ENCODE measurements at places on chromosomes 11 and 22.
A peak's percentile ranks its signal among the peaks of the same experiment; 100 is the strongest.

- peaks cover 27% of the 10 kb centered on the region for H3K27me3 ChIP-seq
- H3K27ac ChIP-seq, result no peak overlapping the region
- peaks cover 76% of the 10 kb centered on the region for H3K4me1 ChIP-seq
- no peak for DNase-seq
Measured at GRCh38 chr11:34260072-34260575, 97.7 kb downstream of the ABTB2 start.

GRCh38 chr11:73171436-73172161, 29.5 kb upstream of the FCHSD2 start:
- H3K4me3 ChIP-seq, result no peak overlapping the region
- DNase-seq, result no peak
- peaks cover 13% of the 10 kb centered on the region for H3K27me3 ChIP-seq
- H3K36me3 ChIP-seq, result no peaks in the 10 kb centered on the region

DNA sequence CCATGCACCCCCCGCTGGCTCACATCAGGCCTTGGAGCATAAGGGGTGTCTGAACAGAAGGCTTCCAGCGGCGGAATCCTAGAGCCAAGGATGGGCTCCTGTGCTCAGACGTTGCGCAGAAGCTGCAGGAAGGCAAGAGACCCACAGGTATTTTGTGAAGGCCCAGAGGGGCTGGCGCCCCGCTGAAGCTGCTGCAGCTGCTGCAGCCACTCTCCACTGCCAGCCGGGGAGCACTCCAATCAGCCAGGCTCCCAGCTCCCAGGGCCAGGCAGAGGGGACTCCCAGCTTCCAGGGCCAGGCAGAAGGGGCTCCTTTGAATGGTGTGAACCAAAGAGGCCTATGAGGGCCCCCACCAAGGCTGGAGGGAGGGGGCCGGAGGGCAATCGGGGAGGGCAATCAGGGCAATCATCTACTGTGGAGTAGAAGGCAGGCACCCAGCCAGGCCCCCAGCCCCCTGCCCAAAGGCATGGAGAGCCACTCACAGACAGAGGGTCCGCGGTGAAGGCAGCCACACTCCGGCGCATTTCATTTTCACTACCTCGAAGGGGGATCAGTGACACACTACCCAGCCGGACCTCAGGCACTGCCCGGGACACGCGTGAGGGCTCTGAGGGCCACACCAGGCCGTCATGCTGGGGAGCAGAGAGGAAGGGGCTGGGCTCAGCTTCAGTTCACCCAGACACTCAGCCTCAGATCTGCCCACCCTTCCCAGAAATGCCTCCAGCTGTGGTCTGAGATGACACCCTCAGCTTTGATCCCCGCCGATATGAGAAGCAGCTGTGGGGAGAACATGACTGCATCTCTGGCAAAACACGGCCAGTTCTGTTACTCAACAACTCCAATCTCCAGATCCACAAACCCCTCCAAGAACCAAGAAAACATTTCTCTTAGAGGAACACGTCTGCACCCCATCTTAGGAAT, 11.6 kb upstream of the PDE2A start:
- no peaks in the 10 kb centered on the region for H3K27me3 ChIP-seq
- H3K4me1 ChIP-seq, result peaks cover 20% of the 10 kb centered on the region
- H3K4me3 ChIP-seq, result no peak overlapping the region
- H3K36me3 ChIP-seq, result peaks cover 8% of the 10 kb centered on the region

DNA sequence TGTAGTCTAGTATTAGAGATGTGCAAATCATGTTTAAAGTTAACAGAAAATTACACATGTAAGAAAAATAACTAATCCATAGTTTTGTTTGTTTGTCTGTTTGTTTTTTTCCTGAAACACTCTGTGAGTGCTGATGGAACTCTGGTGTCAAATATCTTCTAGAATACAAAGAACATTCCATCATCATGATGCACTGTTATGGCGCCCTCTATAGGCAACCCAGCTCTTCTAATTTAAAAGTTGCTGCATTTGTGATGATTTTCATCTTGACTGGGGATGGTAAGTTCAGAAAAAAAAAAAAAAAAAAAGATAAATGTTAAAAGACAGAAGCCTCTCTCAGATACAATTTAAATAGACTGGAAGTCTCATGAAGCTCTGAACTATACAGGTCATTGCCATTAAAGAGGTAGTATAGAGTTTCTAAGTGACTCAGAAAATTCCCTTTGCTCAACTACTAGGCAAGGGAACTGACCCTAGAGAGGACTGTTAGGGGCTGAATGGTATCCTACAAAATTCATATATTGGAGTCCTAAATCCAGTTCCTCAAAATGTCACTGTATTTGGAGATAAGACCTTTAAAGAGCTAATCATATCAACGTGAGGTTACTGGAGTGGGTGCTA, 597.2 kb upstream of the ANO3 start:
- peak; percentile 8 for DNase-seq
- H3K36me3 ChIP-seq, result no peaks in the 10 kb centered on the region
- no peak overlapping the region for H3K4me3 ChIP-seq
- H3K4me1 ChIP-seq, result no peaks in the 10 kb centered on the region
- H3K27me3 ChIP-seq, result no peaks in the 10 kb centered on the region

- peaks cover 32% of the 10 kb centered on the region for H3K4me1 ChIP-seq
- DNase-seq, result peak; percentile 8
- H3K36me3 ChIP-seq, result peaks cover 27% of the 10 kb centered on the region
- H3K4me3 ChIP-seq, result peak overlapping the region; percentile 94
- no peaks in the 10 kb centered on the region for H3K27me3 ChIP-seq
Measured at GRCh38 chr22:31400023-31400397, 606 bp downstream of the DRG1 start.

- H3K36me3 ChIP-seq, result no peaks in the 10 kb centered on the region
- no peak overlapping the region for H3K27ac ChIP-seq
- H3K4me1 ChIP-seq, result no peaks in the 10 kb centered on the region
- no peaks in the 10 kb centered on the region for H3K27me3 ChIP-seq
- H3K4me3 ChIP-seq, result no peak overlapping the region
- no peak for DNase-seq
Measured at GRCh38 chr11:104061853-104062521, 25.5 kb downstream of the DDI1 start.

DNA sequence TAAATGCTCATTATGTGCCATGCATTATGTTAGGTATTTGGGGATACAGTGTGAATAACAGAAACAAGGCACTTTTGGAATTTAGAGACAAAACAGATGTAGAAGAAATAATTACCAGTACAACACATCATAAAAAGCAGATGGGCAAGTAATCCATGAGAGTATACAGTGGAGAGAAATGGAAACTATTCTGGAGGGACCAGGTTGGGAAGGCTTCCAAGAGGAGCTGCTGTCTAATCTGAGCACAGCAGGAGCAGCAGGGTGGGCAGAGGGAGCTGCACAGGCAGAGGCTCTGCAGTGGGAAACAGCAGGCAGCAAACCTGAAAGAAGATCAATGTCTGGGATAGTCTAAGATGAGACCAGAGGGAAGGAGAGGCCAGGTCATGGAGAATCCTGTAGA, 268.7 kb upstream of the CCDC90B start:
- DNase-seq, result no peak
- H3K4me1 ChIP-seq, result peaks cover 7% of the 10 kb centered on the region
- H3K27ac ChIP-seq, result no peak overlapping the region
- H3K27me3 ChIP-seq, result no peaks in the 10 kb centered on the region

DNA sequence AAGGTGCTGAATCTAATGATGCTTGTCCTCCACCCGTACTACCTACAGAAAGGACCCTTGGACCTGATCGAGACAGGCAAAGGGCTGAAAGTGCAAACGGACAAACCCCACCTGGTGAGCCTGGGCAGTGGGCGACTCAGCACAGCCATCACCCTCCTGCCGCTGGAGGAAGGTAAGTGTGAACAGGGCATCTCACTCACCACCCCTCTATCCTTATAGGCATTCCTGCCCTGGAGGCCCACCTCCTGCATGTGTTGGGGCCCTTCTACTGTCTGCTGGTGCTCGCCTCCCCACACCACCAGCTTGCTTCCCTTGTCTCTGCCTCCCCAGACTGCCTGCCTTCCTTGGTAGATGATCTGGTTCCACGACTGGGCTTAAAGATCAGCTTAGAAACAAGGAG, 7.1 kb downstream of the PHLDB1 start:
- H3K4me3 ChIP-seq, result no peak overlapping the region
- DNase-seq, result no peak
- peak overlapping the region; percentile 29 for H3K27ac ChIP-seq

DNA sequence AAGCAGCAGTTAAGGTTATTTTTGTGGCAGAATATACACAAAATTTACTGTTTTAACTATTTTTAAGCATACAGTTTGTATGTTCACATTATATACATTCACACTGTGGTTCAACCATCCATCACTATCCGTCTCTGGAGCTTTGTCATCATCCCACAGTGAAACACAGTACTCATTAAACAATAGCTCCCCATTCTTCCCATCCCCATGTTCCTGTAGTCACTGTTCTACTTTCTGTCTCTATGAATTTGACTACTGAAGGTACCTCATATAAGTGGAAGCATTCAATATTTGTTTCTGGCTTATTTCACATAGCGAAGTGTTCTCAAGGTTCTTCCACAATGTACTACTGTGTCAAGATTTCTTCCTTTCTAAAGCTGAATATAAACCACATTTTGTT, 32.6 kb downstream of the ZBTB44 start:
- no peaks in the 10 kb centered on the region for H3K4me1 ChIP-seq
- no peak overlapping the region for H3K4me3 ChIP-seq
- no peak overlapping the region for H3K27ac ChIP-seq
- H3K27me3 ChIP-seq, result no peaks in the 10 kb centered on the region
- peaks cover 70% of the 10 kb centered on the region for H3K36me3 ChIP-seq

- H3K4me1 ChIP-seq, result no peaks in the 10 kb centered on the region
- H3K27ac ChIP-seq, result no peak overlapping the region
- no peak for DNase-seq
- no peak overlapping the region for H3K4me3 ChIP-seq
- peaks cover 6% of the 10 kb centered on the region for H3K36me3 ChIP-seq
- peaks cover 2% of the 10 kb centered on the region for H3K27me3 ChIP-seq
Measured at GRCh38 chr11:39683951-39684554, 1775.4 kb downstream of the LRRC4C start.

GRCh38 chr11:68212421-68213134, 518 bp downstream of the KMT5B start:
- H3K36me3 ChIP-seq, result peaks cover 4% of the 10 kb centered on the region
- H3K27ac ChIP-seq, result peak overlapping the region; percentile 98
- H3K4me1 ChIP-seq, result peaks cover 59% of the 10 kb centered on the region
- peaks cover 19% of the 10 kb centered on the region for H3K27me3 ChIP-seq

GRCh38 chr22:33303099-33303498, 244.9 kb upstream of the SYN3 start:
- H3K4me3 ChIP-seq, result no peak overlapping the region
- no peak overlapping the region for H3K27ac ChIP-seq
- H3K36me3 ChIP-seq, result peaks cover 7% of the 10 kb centered on the region
- H3K27me3 ChIP-seq, result peaks cover 5% of the 10 kb centered on the region

DNA sequence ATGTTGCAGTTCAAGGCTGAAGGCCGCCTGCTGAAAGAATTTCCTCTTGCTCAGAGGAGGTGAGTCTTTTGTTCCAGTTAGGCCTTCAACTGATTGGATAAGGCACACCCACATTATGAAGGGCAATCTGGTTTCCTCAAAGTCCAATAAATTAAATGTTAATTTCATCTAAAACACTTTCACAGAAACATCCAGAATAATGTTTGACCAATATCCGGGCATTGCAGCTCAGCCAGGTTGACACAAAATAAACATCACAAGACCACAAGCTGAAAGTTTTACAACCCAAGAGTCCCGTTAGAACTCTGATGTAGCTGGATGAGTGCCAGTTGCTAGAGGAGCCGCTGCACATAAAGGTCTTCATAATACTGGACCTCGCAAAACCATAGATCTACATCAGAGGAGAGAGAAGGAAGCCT, 64.9 kb upstream of the EED start:
- no peaks in the 10 kb centered on the region for H3K36me3 ChIP-seq
- DNase-seq, result no peak
- H3K4me1 ChIP-seq, result no peaks in the 10 kb centered on the region
- no peak overlapping the region for H3K27ac ChIP-seq

DNA sequence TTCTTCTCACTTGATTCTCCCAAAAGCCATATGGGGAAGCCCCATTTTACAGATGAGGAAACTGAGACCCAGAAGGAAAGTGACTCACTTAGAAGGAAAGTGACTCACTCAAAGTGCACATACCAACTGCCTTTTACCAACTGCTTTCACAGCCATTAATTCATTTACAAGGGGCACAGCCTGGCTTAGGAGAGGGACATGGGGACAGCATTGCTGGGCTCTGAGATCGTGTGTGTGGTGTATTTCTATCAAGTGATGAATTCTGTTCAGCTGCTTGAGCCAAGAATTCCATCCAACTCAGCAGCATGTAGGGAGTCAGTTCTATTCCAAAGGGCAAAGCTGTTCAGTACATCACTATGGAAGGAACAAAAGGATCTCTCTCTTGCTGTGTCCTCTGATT, 23.5 kb upstream of the PAK1 start:
- H3K27me3 ChIP-seq, result no peaks in the 10 kb centered on the region
- no peak overlapping the region for H3K4me3 ChIP-seq
- no peaks in the 10 kb centered on the region for H3K36me3 ChIP-seq
- no peak overlapping the region for H3K27ac ChIP-seq

DNA sequence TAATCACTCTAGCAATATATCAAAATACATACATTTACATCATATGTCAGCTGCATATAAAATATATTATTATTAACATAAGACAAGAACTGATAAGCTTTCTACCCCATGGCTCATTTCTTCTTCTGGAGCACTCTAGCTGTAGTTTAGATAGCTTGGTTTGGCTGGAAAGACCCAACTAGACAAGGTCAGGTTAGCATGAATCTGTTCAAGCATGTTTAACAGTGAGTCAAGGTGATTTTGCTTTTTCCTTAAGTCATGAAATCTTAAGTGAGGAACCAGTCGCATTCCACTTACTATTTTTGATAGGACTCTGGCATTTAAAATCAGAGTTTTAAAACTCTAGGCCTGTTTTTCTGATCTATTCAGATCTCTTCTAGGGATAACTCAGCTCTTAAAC, 157.0 kb upstream of the PDGFD start:
- no peak for DNase-seq
- H3K4me1 ChIP-seq, result peaks cover 7% of the 10 kb centered on the region
- no peak overlapping the region for H3K4me3 ChIP-seq
- no peaks in the 10 kb centered on the region for H3K27me3 ChIP-seq

GRCh38 chr11:102552447-102553194, 22.1 kb upstream of the MMP7 start:
- H3K4me3 ChIP-seq, result no peak overlapping the region
- H3K27ac ChIP-seq, result no peak overlapping the region
- no peak for DNase-seq
- no peaks in the 10 kb centered on the region for H3K27me3 ChIP-seq
- H3K36me3 ChIP-seq, result no peaks in the 10 kb centered on the region

DNA sequence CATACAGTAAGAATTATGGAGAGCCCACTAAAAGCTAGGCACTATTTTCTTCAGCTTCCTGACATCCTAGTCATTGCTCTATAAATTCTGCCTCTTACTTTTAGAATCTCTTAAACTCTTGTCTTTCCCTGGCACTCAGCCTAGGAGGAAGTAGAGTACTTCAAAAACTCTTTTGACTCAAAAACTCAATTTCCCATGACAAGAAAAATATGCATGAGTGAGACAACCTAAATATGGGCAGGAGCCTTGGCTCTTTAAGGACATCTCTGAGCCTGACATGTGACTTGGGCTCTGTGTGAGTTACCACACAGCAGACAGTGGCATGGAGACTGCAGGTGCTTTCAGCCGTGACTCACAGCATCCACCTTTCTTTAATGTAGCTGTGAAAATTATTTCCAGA, 97.5 kb upstream of the CCDC179 start:
- DNase-seq, result no peak
- peaks cover 6% of the 10 kb centered on the region for H3K27me3 ChIP-seq
- H3K4me3 ChIP-seq, result no peak overlapping the region

All from nephron progenitor cell (in vitro differentiated cells).